ENCODE measurements at places on chromosomes 11 and 22.

DNA sequence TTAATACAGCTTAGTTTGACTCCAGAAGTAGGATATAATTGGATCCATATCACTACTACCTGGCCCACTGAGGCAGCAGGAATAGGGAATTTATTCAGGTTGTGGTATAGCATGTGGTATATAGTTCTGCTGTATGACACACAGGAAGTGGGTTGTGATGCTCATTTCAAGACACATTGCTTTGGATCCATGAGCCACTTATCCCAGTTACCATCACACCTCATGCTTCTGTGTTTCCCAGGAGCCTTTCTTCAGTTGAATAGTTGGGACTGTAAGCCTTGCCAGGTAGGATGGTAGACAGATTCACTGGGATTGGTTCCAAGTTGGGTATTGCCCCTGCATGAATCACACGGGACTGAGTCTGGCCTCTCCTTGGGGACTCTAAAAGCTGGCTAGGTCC, 9.9 kb upstream of the SLC37A2 start:
- no peak for DNase-seq

DNA sequence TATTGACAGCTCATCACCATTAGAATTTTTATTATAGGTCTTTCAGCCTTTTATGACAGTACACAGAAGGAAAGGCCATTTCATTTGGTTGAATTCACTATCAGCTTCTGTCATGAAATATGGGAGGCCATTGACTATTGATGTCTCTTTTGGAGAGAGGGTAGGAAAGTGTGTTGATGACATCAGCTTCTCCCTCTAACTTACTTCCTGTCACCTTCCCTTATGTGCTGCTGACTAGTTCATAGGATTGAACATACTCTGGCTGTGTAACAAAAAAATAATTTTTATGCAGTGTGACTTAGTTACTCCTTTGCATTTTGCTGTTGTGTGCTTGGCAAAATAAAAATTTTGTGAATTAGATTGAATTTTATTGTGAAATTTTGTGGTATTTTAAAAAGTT, 769.2 kb downstream of the METTL15 start:
- DNase-seq, result no peak

- no peak for DNase-seq
These were observed 71.5 kb downstream of the SYN3 start for GRCh38 chr22:32986766-32987040.

- no peak for DNase-seq
These were observed 92.5 kb downstream of the APIP start for GRCh38 chr11:34823639-34824038.

DNA sequence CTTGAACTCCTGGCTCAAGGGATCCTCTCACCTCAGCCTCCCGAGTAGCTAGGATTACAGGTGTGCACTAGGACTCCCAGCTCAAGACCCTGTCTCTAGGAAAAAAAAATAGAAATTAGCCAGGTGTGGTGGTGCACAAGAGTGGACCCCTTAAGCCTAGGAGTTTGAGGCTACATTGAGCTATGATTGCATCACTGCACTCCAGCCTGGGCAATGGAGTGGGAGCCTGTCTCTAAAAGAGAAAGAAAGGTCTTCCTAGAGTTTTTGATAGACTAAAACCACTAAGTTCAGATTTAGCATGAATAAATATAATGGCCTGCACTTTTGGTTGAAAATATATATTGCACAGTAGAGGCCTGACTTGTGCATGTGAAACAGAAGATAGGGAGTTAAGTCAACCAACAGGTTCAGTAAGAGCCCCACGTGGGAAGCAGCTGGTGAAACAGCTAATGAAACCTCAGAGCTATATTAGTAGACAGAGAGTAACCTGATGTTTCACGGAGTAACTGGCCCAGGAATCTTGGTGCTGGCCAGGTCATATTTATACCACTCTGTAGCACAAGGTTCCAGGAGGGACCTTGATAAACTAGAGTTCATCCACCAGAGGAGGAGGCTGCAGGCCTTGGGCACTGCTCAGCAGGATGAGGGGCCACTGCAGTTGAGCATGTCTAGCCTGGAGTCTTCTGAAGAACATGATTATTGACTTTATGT, 4.6 kb upstream of the MICAL3 start:
- no peak for DNase-seq

DNA sequence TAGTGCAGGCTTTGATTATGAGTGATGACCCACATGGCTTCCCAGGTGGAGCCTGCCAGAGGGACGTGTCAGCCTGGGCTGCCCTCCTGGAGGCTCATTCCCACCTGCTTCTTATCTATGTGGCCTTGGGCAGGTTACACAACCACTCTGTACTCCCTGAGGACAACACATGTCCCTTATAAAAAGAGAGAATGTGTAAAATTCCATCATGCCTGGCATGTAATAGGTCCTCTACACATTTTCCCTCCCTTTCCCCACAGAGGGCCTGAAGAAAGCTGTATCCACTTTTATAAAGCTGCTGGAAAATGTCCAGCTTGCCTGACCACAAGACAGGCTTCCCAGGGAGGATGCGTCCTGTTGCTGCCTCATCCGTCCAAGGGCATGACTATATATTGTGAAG, 55.0 kb upstream of the VSTM5 start:
- DNase-seq, result no peak

DNA sequence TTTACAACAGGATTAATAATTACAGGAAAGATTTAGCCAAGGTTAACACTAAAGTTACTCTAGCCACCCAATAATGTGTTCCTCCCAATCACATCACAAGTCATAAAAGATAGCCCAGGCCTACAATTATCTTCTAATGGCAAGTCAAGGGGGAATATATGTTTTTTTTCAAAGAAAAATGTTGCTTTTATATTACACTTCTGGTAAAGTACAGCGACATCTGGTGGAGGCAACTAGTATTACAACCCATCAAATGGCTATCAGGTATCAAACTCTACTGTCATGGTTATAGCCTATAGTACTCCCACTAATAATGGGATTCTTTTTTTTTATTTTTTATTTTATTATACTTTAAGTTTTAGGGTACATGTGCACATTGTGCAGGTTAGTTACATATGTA, 71.8 kb downstream of the XRRA1 start:
- DNase-seq, result no peak

DNA sequence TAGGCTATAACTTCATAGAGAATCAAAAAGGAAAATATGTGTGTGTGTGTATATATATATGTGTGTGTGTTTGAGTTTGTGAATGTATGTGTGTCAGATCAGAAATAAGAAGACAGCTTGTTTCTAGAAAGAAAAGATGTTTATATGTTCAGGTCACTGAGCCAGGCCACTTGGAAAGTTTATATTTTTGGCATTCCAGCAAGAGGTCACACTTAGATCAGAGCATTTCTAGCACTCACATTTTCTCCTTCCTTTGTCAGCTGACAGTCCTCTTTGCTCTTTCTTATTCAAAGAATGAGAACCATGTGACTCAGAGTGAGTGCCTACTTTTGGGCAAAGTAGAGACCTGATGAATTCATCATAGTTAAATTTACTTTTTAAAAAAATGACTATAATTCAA, 22.9 kb downstream of the RAB38 start:
- DNase-seq, result no peak

DNA sequence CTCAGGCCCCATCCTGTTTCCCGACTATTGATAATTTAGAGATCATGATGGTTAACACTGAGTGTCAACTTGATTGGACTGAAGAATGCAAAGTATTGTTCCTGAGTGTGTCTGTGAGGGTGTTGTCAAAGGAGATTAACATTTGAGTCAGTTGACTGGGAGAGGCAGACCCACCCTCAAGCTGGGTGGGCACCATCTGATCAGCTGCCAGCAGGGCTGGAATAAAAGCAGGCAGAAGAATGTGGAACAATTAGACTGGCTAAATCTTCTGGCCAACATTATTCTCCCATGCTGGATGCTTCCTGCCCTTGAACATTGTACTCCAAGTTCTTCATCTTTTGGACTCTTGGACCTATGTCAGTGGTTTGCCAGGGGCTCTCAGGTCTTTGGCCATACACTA, 1170.0 kb upstream of the CNTN5 start:
- DNase-seq, result no peak

GRCh38 chr22:42080287-42080686, 787 bp downstream of the SMDT1 start:
- DNase-seq, result peak; percentile 40

DNA sequence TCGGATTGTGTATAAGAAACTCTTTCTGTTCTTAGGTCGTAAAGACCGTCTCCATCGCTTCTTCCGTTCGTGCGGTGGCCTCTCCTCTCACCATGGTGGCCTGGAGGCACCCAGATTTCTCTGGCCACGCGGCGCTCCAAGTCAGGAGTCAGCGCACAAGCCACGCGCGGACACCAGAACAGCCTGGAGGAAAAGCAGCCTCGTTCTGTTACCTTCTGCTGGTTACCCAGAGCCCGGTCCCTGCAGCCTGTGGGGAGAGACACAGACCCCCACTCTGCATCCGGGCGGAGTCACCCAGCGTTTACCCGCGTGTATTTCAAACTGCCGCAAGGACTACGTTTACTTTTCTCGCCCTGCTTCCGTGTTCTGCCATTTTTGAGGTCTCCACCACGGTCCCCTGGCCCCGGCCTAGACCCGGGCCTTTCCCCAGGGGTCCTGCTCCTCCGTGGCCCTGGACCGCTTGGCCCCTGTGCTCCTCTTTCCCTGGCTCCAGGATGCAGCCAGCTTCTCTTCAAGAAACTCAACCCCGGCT, 776.1 kb downstream of the BRD1 start:
- no peak for DNase-seq

GRCh38 chr11:11668781-11669180, 47.0 kb upstream of the GALNT18 start:
- no peak for DNase-seq

DNA sequence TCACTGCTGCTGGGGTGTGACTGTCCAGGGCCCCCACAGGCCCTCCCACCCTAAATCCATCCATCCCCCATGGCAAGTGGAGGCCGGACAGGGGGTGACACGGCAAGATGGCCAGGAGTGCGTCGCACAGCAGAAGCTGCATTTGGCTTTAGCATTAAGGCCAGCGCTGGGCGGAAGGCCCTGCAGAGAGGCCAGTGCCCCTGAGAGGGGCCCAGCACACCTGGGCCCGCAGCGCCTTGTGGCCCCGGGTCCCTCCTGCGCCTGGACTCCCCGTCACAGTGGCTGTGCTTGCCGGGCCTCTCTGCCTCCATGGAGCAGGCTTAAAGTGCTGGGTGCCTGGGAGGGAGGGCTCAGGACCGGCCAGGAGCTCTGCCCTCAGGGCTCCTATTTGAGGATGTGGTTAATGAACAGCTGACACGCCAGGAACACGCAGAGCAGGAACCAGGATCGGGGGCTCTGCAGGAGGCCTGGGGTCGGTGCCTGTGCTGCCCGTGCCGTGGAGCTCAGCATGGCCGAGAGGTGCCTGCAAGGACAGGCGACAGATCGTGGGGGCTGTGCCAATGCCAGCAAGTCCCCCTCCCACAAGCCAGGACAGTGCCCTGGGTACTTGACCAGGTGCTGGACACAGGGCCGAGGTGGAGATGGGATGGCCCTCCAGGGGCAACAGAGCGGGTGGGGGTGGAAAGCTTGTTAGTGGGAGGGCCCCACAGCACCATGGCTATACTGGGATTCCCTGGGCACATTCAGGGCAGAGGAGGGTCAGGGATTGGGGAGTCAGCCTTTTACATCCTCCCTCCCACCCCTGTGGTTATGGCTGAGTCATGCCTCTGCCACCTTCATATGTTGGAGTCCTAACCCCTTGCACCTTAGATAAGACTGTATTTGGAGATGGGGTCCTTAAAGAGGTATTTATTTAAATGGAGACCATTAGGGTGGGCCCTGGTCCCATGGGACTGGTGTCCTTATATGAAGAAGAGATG, 30.9 kb upstream of the CARS1 start:
- DNase-seq, result no peak

- no peak for DNase-seq
These were observed 3.5 kb downstream of the CUL5 start for GRCh38 chr11:108012139-108012725.

All from CD4-positive, alpha-beta T cell treated with Interleukin-10 for 1 hour (primary cell).